CD4-positive, alpha-beta T cell (primary cell): ENCODE measurements at places on chromosomes 3 and 15.
A peak's percentile ranks its signal among the peaks of the same experiment; 100 is the strongest.

DNA sequence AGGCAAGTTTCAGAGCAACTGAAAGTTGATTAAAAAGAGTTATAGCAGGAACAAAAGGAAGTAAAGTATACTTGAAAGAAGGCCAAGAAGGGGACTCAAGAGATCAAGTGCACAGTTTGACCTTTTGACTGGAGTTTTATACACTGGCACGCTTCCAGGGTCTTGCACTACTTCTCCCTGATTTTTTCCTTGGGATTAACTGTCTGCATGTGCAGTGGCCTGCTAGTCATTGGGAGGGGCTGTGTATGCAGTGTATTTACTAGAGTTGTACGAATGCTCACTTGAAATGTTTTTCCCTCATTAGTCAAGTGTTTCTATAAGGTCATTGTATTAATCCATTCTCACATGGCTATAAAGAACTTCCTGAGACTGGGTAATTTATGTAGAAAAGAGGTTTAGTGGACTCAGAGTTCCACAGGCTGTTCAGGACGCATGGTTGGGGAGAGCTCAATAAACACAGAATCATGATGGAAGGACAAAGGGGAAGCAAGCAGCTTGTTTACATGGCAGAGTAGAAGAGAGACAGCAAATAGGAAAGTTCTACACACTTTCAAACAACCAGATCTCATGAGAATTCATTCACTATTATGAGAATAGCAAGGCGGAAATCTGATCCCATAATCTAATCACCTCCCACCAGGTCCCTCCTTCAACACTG, 571.8 kb downstream of the ZPLD1 start:
- no peak for DNase-seq
- H3K27ac ChIP-seq: no peak overlapping the region
- no peaks in the 10 kb centered on the region for H3K36me3 ChIP-seq

GRCh38 chr3:117553461-117553860, 843.9 kb downstream of the TUSC7 start:
- no peak overlapping the region for H3K27ac ChIP-seq
- H3K27me3 ChIP-seq: no peaks in the 10 kb centered on the region
- no peaks in the 10 kb centered on the region for H3K36me3 ChIP-seq
- no peak overlapping the region for H3K4me3 ChIP-seq
- no peak for DNase-seq

DNA sequence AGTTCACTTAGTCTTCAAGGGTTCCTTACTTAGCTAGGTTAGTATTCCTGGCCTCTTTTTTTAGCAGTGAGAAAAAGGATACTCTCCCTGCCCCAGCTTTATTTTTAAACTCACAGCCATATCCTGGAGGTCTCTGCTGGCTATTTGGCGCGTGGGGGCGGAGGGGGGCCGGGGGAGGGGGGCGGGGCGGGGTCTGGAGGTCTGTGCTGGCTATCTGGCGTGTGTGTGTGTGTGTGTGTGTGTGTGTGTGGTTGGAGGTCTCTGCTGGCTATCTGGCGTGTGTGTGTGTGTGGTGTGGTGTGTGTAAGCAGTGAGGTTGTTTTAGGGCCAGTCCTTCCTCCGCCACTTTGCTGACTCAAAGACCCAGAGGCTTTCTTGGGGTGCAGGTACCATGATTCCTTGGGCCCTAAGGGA, 579 bp upstream of the PLAAT1 start:
- no peaks in the 10 kb centered on the region for H3K36me3 ChIP-seq
- DNase-seq: no peak
- peaks cover 44% of the 10 kb centered on the region for H3K27me3 ChIP-seq
- H3K27ac ChIP-seq: no peak overlapping the region

GRCh38 chr3:141218162-141218835, 13.3 kb upstream of the PXYLP1 start:
- H3K27me3 ChIP-seq: no peaks in the 10 kb centered on the region
- no peak overlapping the region for H3K4me3 ChIP-seq
- H3K27ac ChIP-seq: no peak overlapping the region
- H3K4me1 ChIP-seq: no peaks in the 10 kb centered on the region
- DNase-seq: no peak
- no peaks in the 10 kb centered on the region for H3K36me3 ChIP-seq

DNA sequence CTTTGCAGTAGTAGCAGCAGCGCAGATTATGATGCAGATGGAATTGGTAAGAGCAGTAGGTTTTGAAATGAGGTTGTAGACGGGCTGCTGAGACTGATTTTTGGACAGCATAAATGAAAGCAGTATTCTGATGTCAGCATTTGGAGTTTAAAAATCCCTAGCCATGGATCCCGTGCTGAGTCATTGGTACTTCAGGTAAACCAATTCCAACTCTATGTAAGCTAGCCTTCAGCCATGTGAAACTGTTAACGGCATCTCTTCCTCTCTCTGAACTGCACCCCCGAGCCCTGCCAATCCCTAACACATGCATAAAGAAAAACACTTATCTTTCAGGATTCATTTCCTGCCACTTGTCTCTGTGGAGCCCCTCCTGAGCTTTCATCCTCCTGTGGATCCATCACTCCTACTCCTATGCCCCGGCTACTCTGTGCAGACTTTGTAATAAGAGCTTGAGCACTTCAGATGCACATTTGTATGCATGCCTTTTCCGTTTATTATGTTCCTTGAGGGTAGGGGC, 119.0 kb downstream of the AKAP13 start:
- DNase-seq: no peak
- H3K27me3 ChIP-seq: no peaks in the 10 kb centered on the region
- peaks cover 16% of the 10 kb centered on the region for H3K4me1 ChIP-seq
- H3K27ac ChIP-seq: no peak overlapping the region

DNA sequence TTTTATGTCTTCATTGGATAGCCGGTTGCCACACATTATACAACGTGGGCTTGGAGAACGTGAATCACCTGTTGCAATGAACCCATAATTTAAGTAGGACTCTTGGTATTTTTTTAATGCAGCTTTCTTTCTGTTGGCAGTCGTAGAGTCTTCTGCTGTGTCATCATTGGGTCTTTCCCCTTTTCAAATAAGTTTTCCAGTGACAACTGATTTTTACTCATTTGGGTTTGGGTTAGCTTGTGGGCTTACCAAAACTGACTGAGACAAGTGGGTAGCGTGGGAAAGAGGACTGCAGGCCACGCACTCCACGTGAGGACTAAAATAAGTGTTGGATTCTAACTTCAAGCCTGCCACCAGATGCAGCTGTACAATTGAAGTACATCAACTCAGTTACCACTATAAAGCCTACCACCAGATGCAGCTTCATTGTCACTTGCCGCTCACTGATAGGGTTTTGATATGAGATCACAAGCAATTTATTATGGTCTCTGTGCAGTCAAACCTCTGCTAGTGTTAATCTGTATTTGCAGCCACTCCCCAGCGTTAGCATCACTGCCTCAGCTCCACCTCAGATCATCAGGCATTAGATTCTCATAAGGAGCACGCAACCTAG, 6.4 kb upstream of the CAPN7 start:
- no peak overlapping the region for H3K27ac ChIP-seq
- H3K27me3 ChIP-seq: no peaks in the 10 kb centered on the region
- no peak for DNase-seq

DNA sequence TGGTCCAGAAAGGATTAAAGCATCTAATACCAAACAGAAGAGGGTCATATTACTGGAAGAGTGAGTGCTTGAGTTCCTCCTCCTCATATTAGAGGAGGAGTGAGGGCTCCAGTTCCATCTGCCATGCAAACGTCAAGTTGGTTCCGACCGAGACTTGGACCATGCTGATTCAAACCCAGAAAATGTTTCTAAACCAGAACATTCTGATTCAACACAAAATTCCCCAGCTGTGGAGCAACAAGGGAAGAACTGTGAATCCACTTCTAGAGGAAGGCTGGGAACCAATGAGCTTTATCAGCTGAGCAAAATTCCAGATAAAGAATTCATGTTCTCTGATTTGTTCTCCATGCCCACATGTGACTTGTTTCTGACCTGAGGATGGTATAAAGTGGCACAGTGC, 135.6 kb upstream of the WNT5A start:
- no peak overlapping the region for H3K4me3 ChIP-seq
- no peaks in the 10 kb centered on the region for H3K36me3 ChIP-seq
- H3K27me3 ChIP-seq: no peaks in the 10 kb centered on the region
- H3K27ac ChIP-seq: no peak overlapping the region
- no peaks in the 10 kb centered on the region for H3K4me1 ChIP-seq

DNA sequence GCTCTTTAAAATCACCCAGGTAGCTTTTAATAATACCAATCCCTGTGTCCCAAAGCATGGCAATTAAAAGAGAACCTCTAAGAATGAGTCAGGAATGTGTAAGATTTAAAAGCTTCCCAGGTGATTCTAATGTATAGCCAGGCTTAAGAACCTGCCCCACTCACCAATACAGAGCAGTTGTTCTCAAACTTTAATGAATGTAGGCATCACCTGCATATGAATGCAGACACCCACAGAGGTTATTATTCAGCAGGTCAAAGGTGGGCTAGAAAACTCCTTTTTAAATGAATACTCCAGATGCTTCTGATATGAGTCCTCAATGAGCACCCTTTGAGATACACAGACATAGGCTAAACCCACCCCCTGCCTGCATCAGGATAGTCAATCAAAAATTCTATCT, 298.1 kb upstream of the KCNMB2 start:
- no peaks in the 10 kb centered on the region for H3K4me1 ChIP-seq
- H3K4me3 ChIP-seq: no peak overlapping the region
- DNase-seq: no peak
- no peaks in the 10 kb centered on the region for H3K36me3 ChIP-seq

DNA sequence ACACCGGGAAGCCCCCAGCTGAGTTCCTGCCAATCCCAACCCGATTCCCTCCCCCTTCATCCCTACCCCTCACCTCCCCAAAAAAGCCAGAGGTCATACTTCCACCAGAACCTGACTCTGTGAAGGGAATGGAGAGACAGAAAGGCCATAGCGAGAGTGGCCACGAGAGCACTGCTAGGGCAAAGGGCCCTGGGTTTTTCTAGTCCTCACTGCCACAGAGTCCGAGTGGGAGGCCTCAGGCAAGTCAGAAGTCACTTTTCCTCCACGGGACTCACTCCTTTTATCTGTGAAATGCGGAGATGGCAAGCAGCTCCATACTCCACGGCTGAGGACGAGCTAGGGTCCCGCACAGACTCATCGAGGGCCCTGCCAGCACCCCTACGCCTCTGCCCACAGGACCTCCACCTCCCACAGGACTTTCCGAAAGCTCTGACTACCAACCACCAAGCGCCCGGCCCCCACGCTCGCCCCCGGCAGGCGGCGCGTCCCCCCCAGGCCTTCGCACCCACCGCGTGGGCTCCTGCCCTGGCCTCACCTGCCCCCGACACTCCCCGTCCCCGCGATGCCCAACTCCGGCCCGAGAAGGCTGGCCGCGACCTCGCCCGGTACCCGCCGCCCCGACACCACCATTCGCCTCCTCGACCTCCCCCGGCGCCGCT, 792 bp downstream of the ATP13A3 start:
- peak overlapping the region; percentile 66 for H3K27ac ChIP-seq
- no peaks in the 10 kb centered on the region for H3K36me3 ChIP-seq
- H3K4me1 ChIP-seq: peaks cover 34% of the 10 kb centered on the region
- peak; percentile 51 for DNase-seq

GRCh38 chr3:111605493-111605892, 10.3 kb upstream of the ZBED2 start:
- H3K4me3 ChIP-seq: no peak overlapping the region
- H3K27ac ChIP-seq: no peak overlapping the region
- H3K27me3 ChIP-seq: no peaks in the 10 kb centered on the region
- peaks cover 63% of the 10 kb centered on the region for H3K36me3 ChIP-seq
- H3K4me1 ChIP-seq: peaks cover 14% of the 10 kb centered on the region
- no peak for DNase-seq

- no peak for DNase-seq
- no peak overlapping the region for H3K27ac ChIP-seq
- no peak overlapping the region for H3K4me3 ChIP-seq
- H3K36me3 ChIP-seq: no peaks in the 10 kb centered on the region
- H3K27me3 ChIP-seq: no peaks in the 10 kb centered on the region
- no peaks in the 10 kb centered on the region for H3K4me1 ChIP-seq
These were observed 504.1 kb downstream of the TBL1XR1 start for GRCh38 chr3:176692966-176693785.

DNA sequence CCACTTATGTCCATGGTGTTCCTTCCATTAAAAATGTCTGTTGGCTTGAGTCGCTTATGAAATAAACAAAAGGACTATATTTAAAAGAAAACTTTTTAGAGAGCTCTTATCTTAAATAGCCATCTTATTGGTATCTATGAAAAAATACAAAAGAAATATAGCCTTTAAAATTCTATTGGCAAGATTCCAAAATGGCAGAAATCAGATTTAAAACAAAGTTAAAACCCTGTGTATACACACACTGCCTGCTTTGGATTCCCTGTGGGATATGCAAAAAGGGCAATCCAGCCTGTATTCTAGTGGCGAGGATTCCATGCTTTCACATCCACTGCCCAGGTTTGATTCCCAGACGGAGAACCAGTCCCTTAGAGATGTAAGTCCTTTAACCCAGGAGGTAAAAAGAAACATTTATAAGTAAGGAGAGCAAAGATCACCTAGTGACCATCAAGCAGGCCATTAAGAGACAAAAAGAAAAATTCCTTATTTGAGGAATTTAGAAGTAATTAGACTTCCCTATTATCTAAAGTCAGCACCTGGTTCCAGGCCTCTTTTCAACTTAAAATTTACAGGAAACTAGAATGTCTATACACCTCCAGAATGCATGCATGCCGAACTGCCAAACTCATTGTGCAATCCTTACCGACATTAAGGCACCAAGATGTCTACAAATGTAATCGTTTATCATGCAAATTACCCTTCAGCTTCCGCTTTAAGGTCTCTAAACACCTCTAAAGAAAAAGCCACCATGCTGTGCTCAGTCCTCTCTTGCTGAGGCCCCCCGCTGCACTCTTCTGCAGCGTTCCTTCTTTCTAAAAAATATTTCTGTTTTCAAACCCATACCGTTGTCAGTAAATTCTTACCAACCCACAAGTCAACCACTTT, 69.6 kb upstream of the STRIT1 start:
- no peak overlapping the region for H3K27ac ChIP-seq
- H3K27me3 ChIP-seq: no peaks in the 10 kb centered on the region

DNA sequence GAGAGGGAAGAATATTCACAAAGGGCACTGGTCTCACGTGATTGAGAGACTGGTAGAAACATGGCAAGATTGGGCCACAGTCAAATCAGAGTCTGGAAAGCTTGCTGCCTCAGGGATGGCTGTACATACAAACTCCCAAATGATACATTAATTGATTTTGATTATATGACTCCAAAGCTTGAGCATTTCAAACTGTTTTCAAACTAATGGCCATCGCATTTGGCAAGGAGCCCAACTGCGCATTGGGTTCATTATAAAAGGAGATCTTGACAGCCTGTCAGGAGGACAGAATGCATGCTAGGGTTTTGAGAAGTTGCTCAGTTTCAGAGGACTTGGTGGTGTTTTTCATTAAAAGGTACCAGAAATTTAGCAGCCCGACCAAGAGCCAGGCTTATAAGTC, 117.7 kb downstream of the PTPRG start:
- no peaks in the 10 kb centered on the region for H3K4me1 ChIP-seq
- DNase-seq: no peak
- no peak overlapping the region for H3K4me3 ChIP-seq
- no peaks in the 10 kb centered on the region for H3K36me3 ChIP-seq
- H3K27ac ChIP-seq: no peak overlapping the region

DNA sequence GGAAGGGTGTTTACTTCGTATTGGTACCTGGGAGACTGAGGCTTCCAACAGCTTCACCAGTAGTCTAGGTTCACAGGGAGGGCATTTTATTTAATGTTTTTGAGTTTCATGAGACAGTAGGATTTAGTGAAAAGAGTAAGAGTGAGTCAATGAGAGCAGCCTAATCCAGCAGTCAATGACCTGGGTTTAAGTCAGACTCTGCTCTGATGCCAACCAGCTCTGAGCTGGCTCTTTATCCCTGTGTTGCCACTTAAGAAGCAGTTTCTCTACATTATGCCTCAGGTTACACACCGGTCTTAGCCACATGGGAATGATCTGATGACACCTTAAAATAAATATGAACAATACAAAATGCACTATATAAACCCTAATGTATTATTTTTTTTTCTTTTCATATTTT, 59.4 kb upstream of the KCNMB2 start:
- H3K27ac ChIP-seq: no peak overlapping the region
- H3K4me1 ChIP-seq: no peaks in the 10 kb centered on the region
- H3K4me3 ChIP-seq: no peak overlapping the region
